ENCODE measurements at places on chromosomes 3 and 15.

DNA sequence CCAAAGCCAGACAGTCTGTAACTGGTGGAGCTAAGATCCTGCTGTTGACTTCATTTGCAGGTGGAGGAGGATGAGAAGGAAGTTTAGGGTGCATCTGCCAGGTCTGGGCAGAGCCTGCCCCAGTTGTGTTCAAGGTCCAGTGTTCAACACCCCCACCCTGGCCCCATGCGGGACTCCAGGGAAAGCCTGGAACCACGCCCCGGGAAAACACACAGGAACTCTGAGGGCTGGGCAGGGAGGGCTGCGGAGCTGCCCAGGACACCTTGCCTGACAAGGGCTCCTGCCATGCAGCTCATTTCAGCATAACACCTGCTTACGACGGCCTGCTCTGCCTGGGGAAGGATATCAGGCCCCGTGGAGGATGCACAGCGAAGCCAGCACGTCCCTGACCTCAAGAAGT, 286.3 kb downstream of the XXYLT1 start:
- DNase-seq = no peak

DNA sequence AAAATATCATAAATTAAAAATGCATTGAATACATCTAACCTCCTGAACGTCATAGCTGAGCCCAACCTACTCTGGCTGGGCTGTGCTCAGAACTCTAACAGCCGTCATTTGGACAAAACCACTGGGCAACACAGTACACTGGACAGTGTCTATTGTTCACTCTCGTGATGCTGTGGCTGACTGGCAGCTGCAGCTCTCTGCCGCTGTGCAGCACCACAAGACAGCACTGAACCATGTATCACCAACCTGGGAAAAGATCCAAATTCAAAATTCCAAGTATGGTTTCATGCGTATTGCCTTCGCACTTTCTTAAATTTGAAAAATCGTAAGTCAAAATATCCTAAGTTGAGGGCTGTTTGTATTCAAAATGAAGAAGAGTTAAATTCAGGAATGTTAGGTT, 145.1 kb upstream of the CNTN4 start:
- no peak for DNase-seq

DNA sequence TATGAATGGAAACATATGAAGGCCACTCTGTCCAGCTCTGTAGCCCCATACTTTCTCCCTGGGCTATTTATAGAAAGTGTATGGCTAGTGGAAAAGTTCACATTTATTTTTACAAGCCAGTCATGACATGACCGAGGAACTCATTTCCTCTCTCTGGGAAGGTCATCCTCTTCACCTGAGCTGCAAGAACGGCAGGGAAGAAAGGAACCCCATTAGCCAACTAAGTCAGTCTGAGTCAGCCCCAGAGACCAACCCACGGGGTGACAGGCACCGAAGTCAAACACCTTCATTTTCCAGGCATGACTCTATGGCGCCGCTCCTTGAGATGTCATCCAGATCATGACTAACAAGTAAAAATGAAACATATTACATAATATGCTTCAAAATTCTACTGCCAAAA, 4.8 kb downstream of the PAQR9 start:
- no peak for DNase-seq

DNA sequence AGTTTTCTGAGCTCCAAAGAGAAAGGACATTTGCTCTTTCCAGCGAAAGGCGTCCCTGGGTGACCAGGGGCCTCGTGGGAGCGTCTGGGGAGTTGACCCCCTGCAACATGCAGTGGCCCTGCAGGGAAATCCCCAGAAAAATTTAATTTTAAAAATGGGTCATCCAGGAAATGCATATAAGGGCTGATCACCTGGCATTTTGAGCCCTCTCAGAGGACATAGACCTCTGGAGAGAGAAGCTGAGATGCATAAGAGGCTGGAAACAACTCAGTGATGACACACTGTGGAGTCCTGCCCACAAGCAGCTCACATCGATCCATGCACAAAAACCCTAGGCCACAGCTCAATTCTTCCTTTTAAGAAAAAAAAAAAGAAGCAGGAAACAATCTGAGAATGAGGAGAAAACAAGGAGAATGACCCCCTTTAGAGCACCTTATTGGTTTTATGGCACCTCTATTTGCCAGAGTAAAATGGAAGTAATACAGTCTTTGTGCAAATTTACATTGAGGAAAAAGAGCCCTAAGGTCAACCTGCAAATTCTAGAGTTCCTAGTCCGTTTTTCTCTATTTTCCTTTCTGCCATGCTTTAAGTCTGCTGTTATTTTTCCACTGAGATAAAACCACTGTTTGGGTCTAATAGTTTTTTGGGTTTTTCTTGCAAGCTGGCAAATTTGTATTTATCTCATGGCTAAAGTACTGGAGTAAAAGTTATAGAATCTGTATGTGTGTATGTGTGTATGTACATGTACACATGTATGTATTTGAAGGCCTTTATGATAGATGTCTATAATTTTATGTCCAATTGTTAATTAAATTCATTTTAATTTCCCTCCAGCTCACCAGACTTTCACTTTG, 6.9 kb upstream of the BDH1 start:
- no peak for DNase-seq

DNA sequence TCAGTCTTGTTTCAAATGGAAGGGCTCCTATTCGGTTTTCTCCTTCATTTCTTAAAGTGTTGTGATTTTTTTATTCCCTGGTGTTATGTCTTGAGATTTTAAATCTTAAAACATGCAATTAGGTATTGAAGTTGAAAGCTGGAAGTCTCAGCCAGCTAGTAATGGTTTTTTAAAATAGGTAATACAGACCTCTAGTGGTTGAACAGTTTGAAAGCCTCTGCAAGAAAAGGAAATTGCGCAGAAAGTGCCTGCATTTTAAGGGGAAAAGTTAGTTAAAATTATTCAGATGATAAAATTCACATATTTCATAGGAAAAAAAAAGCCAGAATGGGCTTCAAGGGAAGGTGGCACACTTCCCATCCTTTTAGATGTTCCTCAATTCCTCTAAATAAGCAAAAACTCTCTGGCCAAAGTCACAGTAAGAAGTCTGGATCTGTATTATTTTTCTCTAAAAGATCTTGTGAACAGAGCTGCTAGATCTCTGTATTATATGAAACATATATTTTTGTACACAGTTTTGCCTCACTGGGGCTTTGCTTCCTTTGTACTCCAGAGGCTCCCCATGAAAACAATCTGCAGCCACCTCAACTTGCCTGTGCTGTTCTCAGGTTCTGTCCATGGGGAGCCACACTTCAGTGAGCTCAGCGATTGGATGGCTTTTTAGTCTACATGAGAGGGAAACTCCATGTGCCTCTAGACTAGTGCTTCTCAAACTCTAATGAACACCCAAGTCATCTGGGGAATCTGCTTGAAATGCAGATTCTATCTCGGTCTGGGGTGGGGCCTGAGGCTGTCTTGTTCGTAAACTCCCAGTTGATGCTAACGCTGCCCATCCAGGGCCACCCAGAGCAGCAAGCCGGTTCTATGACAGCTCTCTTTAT, 21.5 kb downstream of the AGTR1 start:
- DNase-seq = no peak

DNA sequence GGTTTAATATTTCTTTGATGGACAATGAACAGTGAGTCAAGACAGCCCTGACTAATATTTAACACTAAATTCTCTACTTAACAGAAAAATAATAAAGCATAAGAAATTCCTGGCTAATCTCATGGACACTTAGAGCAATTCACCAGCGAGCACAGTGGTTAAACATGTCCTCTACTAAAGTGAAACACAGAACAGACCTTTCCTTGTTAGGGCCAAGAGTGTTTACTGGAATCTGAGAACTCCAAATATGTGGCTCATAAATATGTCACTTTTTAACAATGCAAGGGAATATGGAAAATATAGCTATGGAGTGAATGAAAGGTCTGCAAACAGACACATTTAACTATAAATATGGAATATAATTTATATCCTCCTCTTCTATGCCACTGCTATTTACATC, 18.6 kb upstream of the IGSF10 start:
- no peak for DNase-seq

GRCh38 chr3:140487566-140487965, 190.3 kb upstream of the TRIM42 start:
- no peak for DNase-seq

GRCh38 chr15:89566181-89566580, 9.1 kb upstream of the TICRR start:
- no peak for DNase-seq

DNA sequence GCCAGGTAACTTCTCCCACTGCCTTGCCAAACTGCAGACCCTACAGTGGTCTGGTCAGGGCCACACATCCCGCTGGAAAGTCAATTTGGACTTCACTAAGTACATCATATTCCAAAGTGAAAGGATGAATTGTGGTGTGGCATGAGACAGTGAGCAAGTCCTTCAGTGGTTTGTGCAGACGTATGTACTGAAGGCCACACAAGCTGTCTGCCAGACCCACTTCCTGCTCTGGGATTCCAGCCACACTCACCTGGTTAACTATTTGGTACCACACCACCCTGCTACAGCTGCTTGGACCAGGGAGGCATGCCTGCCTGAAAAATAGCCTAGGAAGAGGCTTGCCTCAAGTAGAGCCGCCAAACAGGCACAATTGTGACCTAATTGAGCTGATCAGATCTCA, 94.1 kb upstream of the STRIT1 start:
- DNase-seq = no peak

DNA sequence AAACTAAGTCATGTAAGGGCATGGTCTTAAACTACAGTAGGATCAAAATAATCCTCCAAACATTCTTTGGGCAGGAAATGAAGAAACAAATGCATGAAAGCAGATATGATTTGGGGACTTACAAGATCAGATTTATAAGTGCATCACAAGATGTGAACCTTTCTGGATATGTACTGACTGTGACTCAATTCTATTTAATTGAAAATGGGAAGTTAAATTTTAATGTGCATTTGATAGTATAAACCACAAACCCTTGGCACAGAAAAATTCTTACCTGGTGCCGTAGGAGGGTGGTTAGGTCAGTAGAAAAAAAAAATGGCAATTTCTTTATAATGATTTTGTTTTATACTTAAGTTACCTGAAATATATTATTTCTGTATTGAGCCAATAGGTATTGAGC, 262.5 kb upstream of the TGFBR2 start:
- DNase-seq = no peak

DNA sequence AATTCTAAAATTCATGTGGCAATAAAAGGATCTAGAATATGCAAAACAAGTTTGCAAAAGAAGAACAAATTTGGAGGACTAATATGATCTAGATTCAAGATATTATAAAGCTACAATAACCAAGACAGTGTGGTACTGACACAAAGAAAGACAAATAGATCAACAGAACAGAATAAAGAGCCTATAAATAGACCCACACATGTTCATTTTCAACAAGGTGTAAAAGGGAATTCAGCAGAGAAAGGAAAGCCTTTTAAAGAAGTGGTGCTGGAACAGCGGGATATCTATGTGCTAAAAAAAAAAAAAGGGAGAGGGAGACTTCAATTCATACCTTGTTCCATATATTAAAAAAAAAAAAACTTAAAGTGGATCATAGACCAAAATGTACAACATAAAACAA, 149.0 kb downstream of the WDR76 start:
- no peak for DNase-seq

DNA sequence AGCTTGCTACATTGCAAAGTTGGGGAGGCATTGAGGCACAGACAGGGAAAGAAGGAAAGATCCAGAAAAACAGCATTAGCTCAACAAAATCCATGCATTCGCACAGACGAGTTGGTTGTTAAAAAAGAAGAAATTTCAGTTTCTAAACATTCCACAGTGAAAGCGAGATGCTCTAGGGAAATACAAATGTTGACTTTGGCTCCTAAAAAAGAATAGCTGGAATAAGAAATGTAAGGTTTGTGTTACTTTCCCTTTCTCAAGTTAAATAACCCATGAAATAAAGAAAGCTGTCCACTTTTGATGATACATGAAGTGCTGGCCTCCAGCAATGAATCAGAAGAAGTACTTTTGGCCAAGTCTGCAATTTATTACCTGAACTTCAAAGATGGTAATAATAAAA, 465.1 kb downstream of the ERC2 start:
- DNase-seq = no peak

GRCh38 chr3:97871801-97872524, 50.2 kb downstream of the CRYBG3 start:
- DNase-seq = no peak

GRCh38 chr3:122964811-122965210, 62.8 kb downstream of the SEMA5B start:
- no peak for DNase-seq

GRCh38 chr15:89904519-89904918, 8.2 kb downstream of the ARPIN start:
- no peak for DNase-seq

DNA sequence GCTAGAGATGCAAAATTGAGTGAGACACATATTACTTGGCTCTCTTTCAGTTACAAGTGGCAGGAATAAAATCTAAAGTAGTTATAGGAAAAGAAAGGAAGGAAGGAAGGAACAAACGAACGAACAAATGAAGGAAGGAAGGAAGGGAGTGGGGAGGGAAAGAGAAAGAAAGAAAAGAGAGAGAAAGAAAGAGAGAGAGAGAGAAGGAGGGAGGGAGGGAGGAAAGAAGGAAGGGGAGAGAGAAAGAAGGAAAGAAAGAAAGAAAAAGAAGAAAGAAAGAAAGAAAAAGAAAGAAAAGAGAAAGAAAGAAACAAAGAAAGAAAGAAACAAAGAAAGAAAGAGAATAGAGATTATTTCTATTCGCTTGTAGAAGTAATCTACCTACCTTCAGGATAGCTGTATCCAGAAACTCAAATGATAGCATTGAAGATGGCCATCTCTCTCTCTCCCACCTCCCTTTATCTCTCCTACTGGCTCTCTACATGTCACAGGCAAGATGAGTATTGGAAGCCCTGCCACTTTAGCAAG, 229.7 kb upstream of the TLE3 start:
- no peak for DNase-seq

- no peak for DNase-seq
Measured at GRCh38 chr3:45011756-45012508, 14.2 kb upstream of the CLEC3B start.

DNA sequence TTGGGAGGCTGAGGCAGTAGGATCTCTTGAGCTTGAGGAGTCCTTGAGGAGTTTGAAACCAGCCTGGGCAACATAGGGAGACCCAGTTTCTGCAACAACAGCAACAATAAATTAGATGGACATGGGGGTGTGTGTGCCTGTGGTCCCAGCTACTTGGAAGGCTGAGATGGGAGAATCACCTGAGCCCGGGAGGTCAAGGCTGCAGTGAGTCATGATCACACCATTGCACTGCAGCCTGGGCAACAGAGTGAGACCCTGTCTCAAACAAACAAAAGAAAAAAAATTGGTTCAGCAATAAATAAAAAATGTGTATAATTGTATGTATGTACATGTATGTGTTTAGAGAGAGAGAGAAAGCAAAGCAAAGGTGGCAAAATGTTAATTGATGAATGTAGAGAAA, 83.1 kb downstream of the PDE8A start:
- DNase-seq = no peak

DNA sequence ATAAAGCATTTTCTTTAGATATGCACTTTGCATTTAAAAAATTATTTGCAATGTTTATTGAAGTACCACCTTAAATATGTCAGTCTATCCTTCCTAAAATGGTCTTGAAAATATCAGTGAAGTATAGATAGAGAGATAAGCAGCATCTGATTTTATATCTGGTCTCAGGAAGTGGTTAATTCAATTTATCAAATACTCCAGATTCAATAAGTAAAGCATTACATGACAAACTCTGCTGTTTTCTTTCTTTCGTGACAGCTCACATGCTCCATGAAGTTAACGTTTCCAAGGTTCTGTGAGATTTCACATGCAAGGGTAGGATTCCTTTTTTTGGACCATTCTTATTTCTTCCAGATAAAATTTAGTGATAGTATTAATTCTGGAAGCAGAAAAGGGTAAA, 775.4 kb upstream of the ROBO1 start:
- no peak for DNase-seq

- no peak for DNase-seq
Measured at GRCh38 chr3:175585898-175586297, 726.8 kb downstream of the NAALADL2 start.

- no peak for DNase-seq
Measured at GRCh38 chr3:66480666-66481065, 20.2 kb downstream of the LRIG1 start.

Measured in suprapubic skin (tissue), 4 donors.